ENCODE measurements at places on chromosomes 4 and X.

DNA sequence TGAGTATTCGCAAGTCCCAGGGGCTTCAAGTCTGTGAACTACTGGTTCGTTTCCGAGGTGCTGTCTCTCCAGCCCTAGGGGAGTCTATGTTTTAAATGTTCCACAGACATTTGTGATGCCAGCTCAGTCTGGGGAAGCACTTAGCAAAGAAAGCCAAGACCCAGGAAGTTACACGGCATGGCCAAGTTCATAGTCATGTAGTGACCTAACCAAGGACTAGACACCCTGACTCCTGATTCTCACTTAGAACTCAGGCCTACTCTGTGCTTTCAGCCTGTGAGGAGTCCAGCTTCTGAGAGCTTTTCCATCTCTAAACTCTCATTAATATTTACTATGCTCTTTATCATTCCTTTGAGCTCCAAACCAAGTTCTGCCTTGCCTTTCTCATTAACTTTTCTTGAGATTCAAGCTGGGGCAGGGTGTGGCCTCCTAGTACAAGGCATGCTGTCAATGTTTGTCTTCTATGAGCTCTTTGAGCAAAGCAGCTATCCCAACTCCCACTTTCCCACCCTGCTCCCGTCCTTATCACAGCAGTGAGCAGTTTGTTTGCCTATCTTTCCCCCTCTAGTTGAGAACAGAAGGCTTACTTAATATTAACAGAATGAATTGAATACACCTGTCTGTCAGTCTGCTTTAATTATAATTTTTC is 105.4 kb upstream of the FAM9C start:
- DNase-seq: no peak

DNA sequence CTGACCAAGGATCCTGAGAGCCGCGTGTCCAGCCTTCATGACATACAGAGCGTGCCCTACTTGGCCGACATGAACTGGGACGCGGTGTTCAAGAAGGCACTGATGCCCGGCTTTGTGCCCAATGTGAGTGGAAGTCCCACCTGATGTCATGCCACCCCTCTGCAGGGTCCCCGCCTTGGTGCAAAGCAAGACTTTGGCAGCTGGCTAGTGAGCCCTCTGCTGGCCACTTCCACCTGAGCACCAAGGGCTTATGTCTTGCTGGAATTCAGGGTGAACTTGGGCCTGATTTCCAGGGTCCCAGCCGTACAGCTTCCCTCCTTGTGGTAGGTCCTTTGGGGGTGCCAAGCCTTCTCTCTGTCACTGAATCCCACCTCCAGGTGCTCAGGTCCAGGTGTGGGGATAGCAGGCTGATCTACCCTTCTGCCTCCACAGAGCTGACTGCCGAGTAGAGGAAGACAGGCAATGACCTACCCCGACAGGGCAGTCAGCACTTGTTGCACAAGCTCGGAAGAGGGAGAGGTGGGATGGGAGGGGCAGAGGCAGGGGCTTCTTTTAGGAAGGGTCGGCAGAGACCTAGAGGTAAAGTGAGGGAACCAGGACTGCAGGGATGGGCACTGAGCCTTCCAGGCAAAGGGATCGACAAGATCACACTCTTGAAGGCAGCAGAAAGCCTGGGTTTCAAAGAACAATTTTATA is 248.1 kb downstream of the EVC2 start:
- DNase-seq: no peak

- no peak for DNase-seq
Observed at GRCh38 chr4:36692586-36692985, 411.2 kb downstream of the DTHD1 start.

- no peak for DNase-seq
Observed at GRCh38 chr4:29199485-29199884, 1520.7 kb upstream of the PCDH7 start.

- DNase-seq: no peak
Observed at GRCh38 chr4:1500231-1500965, 94.2 kb upstream of the NKX1-1 start.

- DNase-seq: no peak
Observed at GRCh38 chrX:40153345-40154249, 55.8 kb upstream of the BCOR start.

DNA sequence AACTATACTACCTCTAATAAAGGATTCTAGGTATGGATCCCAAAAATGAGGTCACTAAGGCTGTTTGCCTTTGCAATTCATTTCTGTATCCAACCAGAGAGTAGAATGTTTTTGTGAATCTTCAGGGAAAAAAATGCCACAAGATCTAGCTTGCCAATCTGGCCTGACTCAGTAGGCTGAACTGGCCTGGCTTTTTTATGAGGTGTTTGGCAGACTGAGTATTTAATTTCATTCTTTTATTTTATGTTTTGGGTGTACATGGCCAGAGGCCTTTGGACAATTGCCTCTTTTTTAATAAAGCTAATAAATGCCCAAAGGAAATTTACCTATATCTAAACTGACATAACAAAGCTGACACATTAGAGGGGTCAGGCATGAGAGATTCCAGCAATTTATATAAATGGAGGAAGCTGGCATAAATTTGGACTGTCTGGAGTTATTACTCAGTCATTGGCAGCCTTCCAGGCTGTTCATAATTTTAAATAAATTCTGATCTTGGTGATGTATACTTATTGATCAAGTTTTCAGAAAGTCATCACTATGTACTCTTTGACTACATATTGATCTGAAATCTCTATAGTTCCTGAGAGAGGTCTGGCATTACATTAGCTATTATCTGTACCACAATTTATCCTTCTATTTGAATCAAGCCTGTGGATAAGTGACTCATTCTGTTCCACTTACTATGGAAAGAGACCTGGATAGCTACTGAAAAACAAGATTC is 376.4 kb upstream of the NOCT start:
- no peak for DNase-seq

DNA sequence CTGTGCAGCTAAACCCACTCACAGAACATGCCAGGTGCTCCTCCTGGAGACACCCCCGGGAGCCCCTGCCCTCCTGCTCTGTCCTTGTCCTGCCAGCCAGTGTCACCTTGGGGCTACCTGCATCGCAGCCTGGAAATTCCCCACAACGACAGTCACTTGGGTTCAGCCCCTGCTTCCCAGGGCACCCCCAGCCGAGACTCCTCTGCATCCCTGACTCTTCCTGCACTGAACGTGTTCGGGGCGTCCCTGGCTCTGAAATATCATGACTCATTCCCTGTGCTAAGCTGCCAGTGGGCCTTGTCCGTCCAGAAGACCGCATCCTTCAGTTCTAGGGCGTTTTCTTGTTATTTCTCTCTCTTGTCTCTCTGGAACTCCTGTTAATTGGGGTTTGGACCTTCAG is 5.8 kb downstream of the CFAP99 start:
- no peak for DNase-seq

DNA sequence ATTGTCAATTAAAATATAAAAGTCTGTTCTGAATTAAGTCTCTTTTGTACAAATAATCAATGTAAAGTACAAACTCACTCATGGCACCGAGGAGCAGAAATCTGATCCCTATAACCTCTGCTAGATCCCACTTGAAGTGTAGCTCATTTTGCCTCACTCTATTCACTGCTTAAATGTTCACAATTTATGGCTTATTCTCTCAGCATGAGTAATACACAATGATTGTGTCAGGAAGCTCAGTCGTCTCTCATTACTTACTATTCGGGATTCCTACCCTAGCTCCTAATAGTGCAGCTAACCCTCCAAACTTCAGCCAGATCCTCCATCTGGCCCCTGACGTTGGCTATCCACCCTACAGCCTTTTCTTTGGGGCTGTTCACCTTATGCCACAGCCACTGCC is 4.7 kb upstream of the AMMECR1 start:
- no peak for DNase-seq

- DNase-seq: no peak
Observed at GRCh38 chr4:113179996-113180395, 130.5 kb downstream of the ANK2 start.

DNA sequence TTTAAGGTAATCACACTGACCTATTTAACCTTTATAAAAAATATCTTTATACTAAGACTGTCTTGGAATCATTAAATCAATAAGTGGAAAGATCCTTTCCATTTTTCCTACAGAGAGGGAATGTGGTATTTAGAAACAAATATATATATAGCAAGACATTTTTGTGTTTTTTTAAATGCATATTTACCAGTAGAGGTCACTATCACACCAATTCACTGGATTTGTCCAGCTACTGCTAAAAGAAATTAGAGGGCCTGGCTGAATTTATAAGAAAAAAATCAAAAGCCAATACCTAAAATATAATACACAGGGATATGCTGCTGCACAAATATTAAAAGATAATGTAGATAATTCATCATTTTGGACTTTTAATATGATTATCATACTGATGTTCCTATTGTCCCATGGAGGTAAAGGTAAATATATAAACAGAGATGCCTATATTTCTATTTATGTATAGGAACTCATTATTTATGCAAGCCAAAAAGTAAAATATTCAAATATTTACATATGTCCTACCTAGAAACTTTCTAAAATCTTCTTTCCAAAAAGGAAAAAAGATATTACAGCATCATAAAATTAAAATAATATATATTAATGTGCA is 69.5 kb downstream of the PDE5A start:
- no peak for DNase-seq

- no peak for DNase-seq
Observed at GRCh38 chr4:33996075-33996718, 2248.1 kb downstream of the ARAP2 start.

- no peak for DNase-seq
Observed at GRCh38 chrX:41303013-41303412, 30.9 kb upstream of the DDX3X start.

GRCh38 chrX:48520455-48520854 is 1.2 kb upstream of the EBP start:
- DNase-seq: no peak

DNA sequence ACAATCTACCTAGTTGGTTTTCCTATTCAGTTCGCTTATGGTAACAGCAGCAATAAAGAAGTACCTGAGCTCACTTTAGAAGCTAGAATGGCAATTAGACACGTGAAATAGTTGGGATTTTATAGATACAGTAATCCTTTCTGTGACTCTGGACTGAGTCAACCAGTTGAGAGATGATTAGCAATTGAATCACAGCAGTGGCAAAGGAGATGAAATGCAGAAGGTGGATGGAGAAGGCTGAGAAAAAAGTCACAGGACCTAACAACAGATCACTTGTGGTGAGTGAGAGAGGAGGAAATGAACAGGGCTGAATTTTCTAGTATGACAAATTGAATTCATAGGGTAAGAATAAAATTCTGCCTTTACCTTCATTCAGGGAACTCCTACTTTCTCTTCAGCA is 197.1 kb upstream of the MAGEB18 start:
- no peak for DNase-seq

- no peak for DNase-seq
Observed at GRCh38 chr4:185969657-185970056, 99.3 kb upstream of the TLR3 start.

GRCh38 chr4:176469546-176469945 is 149.8 kb downstream of the SPCS3 start:
- no peak for DNase-seq

GRCh38 chr4:41991916-41992767 is 1.8 kb downstream of the SLC30A9 start:
- no peak for DNase-seq

DNA sequence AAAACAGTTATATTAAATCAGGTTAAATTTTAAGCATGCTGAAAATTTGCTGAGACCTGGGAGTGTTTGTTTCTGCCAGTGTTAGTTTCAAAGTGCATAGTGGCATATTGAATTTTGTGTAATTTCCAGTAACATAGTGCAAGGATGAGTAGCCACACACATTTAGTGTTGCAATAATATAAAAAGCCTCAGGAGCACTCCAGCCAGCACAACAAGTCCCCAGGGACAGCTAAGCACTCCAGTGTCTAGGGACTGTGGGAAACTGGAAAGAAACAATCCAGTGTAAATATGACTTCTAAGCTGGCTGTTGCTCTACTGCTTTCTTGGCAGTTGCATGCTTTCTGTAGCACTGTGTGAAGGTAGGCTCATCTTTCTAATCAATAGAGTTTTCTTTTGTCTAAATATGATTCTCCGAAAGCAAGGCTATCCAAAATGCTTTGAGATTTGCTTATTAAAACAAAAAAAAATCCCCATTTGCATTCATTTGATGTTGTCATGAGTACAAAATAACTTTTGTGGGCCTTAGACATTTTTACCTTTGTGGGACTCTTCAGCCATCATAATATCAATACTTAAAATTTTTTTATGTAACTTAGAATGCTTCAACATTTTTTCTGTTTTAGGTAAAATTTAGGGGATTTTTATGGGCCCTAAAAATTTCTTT is 24.2 kb upstream of the CXCL2 start:
- DNase-seq: no peak

DNA sequence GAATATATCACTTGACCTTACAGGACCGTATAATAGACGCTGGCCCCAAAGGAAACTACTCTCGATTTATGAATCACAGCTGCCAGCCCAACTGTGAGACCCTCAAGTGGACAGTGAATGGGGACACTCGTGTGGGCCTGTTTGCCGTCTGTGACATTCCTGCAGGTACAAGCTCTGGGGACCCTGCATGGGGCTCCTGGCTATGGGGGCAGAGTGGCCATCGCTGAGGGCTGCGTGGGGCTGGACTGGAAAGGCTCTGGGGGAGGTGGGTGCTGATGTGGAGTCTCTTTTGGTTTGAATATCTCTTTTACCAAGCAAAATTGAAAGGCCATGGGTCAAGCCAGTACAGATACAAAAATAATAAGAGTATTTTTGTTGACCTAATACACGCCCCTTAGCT is 33.9 kb downstream of the NELFA start:
- no peak for DNase-seq

DNA sequence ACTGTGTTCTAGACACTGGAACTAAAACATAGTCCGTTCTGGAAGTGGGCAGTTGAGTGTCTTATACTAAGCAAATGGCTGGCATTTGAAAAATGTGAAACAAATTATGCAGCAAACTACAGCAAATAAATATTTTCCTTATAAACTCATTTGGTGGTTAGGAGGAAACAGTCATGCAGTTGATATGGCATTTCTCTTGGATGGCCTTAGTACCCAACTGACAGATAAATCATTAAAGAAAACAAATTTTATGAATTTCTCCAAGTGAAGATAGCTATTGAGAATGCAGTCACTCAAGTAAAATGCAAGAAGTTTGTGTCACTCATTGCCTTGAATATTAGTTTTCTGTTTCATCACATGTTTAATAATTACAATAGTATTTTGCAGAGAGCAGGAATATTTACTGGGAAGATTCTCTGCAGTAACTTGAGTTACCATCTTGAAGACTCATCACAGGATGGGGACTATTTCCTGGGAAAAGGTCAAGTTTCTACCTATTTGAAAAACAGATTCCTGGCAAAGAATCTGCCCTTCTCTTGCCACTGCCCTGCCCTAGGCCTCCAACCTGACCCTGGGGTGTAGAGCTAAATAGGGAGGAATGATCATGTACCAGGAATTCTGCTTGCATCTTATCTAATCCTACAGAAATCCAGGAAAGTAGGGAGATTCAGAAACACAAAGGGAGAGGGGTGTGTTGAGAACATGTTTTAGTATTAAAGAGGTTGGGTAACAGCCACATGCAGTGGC is 105.9 kb downstream of the SH3RF1 start:
- DNase-seq: no peak

Data from stimulated activated CD8-positive, alpha-beta memory T cell treated with anti-CD3 and anti-CD28 coated beads, Interleukin-15, amount 100 ng/mL, for 48 hours (primary cell).